ENCODE measurements at places on chromosomes 1 and 21.

DNA sequence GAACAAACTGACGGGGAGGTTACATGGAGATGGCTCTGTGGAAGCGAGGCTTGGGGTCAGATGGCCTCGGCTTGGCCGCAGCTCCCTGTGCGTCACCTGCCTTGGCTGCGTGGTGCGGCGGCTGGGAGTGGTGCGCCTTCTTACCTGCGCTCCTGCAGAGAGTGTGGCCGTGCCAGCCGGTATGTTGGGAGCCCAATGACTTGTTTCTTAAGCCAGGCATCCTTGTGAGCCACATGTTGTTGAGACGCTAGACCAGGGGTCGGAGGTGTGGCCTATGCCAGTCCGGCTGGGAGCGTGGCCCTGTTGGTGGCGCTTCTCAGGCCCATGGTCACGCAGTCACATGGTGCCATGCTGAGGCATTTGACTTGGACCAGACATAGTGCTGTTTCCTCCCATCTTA lies 10.5 kb downstream of the SLX9 start:
- no peak for DNase-seq

DNA sequence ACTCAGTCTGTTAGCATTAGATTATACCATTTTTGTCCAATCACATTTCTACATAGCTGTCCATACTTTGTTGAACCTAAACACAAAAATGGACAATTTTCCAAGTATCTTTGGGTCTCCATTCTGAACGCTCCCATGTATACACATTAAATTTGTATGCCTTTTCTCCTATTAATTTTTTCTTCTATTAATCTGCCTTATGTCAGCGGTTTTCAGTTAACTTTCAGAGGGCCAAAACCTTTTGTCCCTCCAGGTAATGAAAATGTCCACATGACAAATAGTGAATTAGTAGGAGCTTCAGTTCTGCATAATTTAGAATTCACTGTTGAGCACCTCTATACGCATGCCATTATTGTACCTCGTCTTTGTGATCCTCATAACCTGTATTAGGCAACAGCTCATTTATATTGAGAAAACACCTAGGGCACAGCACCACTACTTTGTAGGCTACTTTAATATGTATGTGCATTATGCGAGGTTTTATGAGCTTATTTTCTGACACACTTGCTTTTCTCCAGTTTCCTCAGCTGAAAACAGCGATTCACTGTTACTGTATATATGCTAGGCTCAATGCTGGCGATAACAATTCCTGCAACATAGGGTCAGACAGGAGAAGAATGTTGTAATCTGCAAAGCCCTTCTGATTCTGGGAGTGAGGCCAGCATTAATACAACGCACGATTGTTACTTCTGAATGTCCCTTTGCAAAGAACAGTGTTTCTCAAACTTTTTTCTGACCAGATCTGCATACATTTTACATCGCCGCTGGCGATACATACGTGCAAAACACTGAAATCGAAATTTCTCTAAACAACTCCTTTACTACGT lies 1.1 kb upstream of the ABCD3 start:
- DNase-seq: no peak

DNA sequence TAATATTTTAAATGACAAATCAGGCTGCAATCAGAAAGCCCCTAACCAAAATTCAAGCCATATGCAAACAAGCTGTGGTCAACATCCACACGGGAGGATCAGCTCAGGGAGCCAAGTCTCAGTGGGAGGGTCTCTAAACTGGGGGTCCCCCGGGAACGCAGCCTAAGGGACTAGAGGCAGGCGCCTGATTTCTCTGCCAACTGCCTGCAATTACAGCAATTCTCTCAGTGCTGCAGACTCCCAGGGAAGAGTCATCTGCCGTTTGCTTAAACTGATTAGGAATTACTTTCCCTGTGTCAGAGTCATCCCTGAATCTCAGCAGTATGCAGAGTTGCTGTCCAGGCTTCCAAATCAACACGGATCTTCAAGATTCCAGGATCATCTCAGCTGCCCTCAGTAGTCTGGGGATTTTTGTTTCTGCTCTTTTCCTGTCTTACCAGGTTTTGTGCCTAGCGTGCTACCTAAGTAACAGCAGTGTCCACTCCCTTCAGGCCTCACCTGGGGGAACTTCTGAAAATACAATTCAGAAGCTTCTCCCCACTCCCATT lies 247.8 kb downstream of the RRAGC start:
- DNase-seq: no peak

DNA sequence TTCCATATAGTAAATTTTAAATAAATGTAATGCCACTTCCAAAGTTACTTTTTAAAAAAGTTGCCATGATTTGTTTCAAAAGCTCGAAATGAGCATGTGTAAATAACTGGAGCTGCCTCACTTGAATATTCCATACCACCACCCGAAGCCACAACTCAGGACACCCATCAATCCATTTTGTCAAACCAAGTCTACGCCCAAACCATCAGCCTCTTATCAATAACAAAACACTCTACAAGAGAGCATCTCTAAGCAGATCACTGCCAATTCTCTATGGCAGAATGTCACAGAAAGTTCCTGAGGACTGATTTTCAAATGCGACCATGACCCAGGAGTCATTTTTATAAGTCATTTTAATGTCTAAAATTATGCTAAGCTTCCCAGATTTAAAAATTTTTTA lies 4.5 kb downstream of the HNRNPR start:
- no peak for DNase-seq

GRCh38 chr1:76959556-76959955 lies 92.3 kb downstream of the ST6GALNAC5 start:
- DNase-seq: no peak

GRCh38 chr1:155241069-155241679 lies 14.1 kb downstream of the ENTREP3 start:
- peak; percentile 80 for DNase-seq

DNA sequence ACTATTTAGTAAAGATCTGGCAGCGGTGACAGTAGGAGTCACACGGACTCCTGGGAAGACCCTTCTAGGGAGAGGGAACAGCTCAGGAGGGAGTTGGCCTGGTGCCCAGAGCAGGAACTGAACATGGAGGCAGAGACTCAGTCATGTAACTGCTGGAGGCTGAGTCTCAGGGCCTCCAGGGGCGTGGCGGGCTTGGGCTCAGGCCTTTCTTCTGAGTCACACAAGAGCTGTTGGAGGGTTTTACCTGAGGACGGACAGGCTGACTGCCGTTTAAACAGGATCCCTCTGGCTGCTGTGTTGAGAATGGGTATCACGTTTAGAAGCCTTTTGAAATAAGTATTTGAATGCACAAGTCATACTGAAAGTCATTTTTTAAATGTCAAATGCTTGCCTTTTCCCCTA lies 7.2 kb upstream of the ETS2 start:
- DNase-seq: no peak

- DNase-seq: no peak
These were observed 32.9 kb downstream of the HSF2BP start for GRCh38 chr21:43626390-43626789.

Data from KBM-7 (cell line).